ENCODE measurements at places on chromosomes 12 and 14.

GRCh38 chr12:32617534-32617933 is 61.6 kb upstream of the DNM1L start:
- no peak overlapping the region for H3K4me3 ChIP-seq
- no peaks in the 10 kb centered on the region for H3K4me1 ChIP-seq
- no peaks in the 10 kb centered on the region for H3K27me3 ChIP-seq
- DNase-seq, result no peak
- H3K27ac ChIP-seq, result no peak overlapping the region

DNA sequence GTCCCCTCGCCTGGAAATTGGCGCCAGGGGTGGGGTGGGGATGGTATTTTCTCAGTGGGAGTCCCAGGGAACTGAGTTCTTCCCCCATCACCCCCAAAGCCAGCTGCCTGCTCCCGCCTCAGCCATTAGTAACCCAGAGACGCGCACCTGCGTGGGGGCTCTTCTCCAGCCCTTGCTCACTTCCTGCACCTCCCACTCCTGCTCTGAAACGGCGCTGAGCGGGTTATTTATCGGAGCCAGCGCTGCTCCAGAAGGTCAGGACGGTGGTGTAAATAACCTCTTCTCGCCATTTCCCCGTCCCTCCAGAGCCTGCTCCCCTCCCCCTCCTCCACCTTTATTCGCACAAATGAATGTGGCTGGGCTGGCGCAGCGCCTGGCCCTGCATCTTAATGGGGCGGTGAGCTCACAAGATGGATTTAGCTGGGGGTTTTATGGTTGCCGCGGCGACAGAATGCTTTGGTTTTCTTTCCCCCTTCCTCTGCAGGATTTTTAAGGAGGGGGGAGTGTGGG is 12.2 kb downstream of the GPR84 start:
- peaks cover 20% of the 10 kb centered on the region for H3K36me3 ChIP-seq
- no peaks in the 10 kb centered on the region for H3K27me3 ChIP-seq
- no peak overlapping the region for H3K4me3 ChIP-seq
- H3K4me1 ChIP-seq, result no peaks in the 10 kb centered on the region
- DNase-seq, result no peak

GRCh38 chr12:52121824-52122539 is 42.5 kb downstream of the SMIM41 start:
- no peak overlapping the region for H3K4me3 ChIP-seq
- DNase-seq, result peak; percentile 67
- H3K27ac ChIP-seq, result no peak overlapping the region
- H3K4me1 ChIP-seq, result no peaks in the 10 kb centered on the region
- no peaks in the 10 kb centered on the region for H3K27me3 ChIP-seq

DNA sequence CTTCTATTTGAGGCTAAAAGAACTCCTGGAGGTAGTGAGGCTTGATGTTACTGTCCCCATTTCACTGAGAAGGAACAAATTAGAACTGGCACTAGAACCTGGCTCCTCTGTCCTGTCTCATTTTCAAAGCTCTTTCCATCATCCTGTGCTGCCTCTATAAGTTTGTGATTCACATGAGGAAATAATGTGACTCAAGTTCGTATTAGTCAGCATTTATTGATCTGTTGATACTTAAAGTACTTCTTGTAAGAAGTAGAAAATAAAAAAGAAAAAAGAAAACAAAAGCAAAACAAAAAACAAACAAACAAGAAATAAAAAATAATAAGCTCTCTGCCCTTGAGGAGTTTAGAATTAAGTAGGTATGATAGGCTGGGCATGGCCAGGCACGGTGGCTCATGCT is 2.3 kb upstream of the ESPL1 start:
- H3K27ac ChIP-seq, result no peak overlapping the region
- no peak overlapping the region for H3K4me3 ChIP-seq
- peaks cover 4% of the 10 kb centered on the region for H3K4me1 ChIP-seq
- no peaks in the 10 kb centered on the region for H3K36me3 ChIP-seq

DNA sequence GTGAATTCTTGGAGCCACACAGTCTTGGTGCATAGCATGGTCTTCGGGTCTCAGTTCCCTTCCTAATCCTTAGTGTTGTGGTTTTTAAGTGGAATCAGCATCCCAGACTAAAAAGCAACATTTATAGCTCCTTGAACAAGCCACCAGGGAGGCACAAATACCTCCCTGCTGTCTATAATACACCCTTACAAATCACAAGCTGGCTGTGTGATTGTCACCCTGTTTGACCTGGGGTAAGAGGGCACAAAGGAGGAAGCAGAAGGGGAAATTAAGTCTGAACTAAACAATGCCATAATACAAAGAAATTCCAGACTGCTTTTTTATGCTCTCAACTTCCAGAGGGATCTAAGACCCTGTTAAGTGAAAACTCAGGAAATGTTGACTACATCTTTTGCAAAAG is 7.7 kb upstream of the MMP19 start:
- no peaks in the 10 kb centered on the region for H3K4me1 ChIP-seq
- H3K27me3 ChIP-seq, result no peaks in the 10 kb centered on the region
- DNase-seq, result no peak
- no peaks in the 10 kb centered on the region for H3K36me3 ChIP-seq
- H3K27ac ChIP-seq, result no peak overlapping the region

GRCh38 chr12:32179011-32179395 is 72.4 kb downstream of the BICD1 start:
- no peaks in the 10 kb centered on the region for H3K4me1 ChIP-seq
- no peak overlapping the region for H3K27ac ChIP-seq
- no peak for DNase-seq
- H3K27me3 ChIP-seq, result no peaks in the 10 kb centered on the region

Data from colonic mucosa (tissue), 4 donors.